ENCODE measurements at places on chromosomes 4 and X.

GRCh38 chrX:276581-277201 is 4.5 kb upstream of the PLCXD1 start:
- peak; percentile 32 for DNase-seq

- DNase-seq = no peak
Measured at GRCh38 chrX:106378616-106379015, 210.5 kb downstream of the PWWP3B start.

DNA sequence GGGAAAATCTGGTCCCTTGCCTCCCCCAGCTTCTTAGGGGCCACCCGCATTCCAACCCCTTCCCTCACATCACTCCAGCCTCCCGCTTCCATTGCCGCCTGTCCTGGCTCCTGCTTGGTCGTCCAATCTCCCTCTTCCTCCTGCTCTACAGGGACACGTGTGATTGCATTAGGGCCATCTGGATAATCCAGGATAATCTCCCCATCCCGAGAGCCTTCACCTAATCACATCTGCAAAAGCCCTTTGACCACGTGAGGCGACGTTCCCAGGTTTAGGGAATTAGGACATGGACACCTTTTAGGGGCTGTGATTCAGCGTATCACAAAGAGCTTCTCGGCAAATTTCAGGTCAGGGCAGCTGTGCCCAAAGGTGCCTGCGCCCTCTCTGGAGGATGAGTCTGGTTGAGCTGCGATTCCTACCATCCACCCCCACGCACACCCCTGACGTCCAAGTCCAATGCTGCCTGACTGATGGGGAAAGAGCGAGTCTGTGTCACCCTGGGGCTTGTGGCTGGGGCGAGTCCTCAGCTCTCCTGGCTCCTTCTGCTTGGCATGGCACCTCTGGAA is 104.6 kb downstream of the PSAPL1 start:
- DNase-seq = no peak

DNA sequence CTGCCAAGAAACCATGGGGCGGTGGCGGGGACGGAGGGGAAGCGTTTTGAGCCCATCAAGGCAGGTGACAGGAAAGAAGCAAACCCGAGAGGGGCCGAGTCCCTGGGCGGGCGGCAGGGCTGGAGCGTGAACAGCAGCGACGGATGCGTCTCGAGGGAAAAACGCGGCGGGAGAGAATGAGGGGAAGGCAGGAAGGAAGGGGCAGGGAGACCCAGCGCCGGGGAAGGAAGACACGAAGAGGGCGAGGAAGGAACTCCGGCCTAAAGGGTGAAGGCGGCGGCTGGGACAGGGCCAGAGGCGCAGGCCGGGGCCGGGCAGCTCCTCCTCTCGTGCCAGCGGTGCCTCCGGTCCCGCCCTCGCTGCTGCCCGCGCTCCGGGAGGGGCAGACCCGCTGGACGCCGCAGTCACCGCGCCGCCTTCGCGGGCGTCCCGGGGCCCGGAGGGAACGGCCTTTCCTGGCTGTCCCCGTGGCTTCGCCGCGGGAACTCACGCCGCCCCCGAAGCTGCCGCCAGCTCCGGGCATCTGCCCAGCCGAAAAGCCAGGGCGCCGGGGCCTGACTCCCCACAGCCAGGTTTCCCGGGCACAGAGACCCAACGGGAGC is 751 bp upstream of the RGS12 start:
- DNase-seq = no peak

GRCh38 chr4:140448830-140449229 is 21.4 kb upstream of the CLGN start:
- DNase-seq = no peak

DNA sequence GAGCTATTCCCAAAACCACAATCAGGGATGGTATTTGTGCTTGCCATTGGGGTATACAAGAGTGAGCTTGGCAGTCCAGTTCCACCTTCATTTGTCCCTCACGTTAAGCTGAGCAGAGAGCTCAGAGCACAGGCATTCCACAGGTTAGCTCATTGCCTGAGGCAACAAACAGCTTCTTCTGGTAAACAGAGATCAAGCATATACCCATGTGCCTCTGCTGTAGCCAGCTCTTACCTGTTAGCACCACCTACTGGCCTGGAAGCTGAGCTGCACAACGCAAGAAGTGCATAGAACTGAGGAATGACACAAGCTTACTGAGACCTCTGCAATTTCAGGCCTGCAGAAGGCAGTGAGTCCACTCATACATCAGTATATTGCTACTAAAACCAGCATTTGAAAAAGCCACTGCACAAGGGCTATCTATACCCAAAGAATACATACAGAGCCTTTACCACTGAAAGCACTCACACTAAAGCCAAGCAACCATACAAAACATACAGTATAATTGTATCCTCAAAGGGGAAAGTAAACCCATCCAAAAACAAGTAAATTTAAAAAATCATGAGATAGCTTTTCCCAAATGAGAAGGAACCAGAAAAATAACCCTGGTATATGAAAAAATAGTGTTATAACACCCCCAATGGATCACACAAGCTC is 258.3 kb upstream of the GABRA2 start:
- no peak for DNase-seq

DNA sequence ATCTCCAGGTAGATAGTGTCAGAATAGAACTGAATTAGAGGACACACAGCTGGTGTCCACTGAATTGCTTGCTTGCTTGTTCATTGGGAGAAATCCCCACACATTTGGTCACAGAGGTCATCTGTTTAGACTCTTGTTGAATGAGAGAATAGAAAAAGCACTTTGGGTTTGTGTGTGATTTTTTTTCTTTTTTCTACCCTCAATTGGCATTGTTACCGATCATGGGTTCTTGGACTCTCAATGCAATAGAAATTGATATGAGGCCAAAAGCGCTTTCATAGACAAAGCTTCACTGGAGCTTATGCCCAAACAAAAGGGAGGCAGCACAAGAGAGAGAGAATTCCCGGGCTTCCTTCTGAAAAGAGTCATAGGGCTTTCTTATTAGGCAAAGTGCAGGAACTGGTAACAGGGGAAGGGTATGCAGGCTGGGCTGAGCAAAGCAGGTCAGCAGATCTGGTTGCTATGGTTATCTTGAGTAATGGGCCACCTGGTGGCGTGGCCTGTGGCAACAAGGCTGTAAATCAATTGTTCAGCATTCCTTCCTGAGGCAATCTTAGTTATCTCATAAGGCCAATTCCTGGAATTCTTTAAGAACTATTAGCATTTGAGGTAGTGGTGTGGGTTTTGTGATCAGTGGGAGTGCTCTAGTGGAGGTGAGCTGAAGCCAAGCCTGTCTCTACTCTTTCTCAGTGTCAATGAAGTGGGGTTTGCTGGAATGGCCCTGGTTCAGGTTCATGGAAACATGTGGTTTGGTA is 5.3 kb upstream of the GPR82 start:
- DNase-seq = no peak

- DNase-seq = no peak
Measured at GRCh38 chrX:7109838-7110793, 37.4 kb upstream of the STS start.

- no peak for DNase-seq
Measured at GRCh38 chrX:47321386-47321785, 49.0 kb upstream of the ZNF157 start.

DNA sequence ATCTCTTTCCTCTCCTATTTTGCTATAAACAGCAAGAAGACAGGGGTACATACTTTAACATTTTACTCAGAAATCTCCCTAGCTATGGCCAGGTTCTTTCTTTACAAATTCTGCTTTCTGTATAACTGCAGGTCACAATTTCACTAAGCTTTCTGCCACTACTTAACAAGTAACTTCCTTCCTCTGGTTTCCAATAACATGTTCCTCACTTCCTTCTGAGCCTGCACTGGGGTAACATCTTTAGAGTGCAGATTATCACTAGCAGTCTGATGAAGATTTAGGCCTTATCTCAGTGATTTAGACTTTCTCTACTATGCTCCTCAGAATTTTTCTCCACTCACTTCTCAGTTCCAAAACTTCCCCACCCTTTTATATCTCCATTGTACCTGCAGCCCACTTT is 1930.5 kb upstream of the AGA start:
- no peak for DNase-seq

- DNase-seq = no peak
Measured at GRCh38 chr4:4753643-4754042, 105.8 kb upstream of the MSX1 start.

DNA sequence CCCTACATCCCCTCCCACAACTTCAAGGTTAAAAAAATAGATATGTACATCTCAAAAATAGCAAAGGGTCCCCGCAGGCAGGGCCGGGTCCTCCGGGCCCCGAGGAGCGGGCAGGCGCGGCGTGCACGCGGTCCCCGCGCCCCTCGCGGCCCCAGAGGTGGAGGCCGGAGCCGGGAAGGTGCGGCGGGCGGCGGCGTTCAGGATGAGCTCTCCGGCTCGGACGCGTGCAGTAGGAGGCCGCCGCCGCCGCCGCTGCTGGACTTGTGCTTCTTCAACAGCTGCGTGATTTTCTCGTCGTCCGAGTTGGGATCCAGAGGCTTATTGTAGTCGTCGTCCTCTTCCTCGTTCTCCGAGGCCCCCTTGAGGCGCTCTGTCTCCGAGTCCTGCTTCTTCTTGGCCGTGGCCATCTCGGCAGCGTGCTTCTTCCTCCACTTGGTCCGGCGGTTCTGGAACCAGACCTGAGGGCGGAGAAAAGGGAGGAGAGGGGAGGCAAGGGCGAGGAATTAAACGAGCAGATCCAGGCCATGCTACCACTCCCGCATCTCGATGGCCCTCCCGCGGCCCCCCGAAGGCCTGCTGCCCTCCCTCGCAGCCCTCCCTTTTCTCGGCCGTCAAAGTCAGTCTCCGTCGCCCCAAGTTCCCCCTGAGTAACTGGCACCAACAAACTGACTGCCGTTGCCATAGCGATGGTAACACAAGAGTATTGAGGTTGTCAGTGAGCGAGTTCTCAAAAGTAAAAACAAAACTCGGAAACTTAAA is 5.8 kb downstream of the NKX6-1 start:
- DNase-seq = no peak

GRCh38 chr4:37881811-37882210 is 9.1 kb upstream of the TBC1D1 start:
- DNase-seq = no peak

GRCh38 chr4:176546975-176547374 is 227.2 kb downstream of the SPCS3 start:
- DNase-seq = no peak

DNA sequence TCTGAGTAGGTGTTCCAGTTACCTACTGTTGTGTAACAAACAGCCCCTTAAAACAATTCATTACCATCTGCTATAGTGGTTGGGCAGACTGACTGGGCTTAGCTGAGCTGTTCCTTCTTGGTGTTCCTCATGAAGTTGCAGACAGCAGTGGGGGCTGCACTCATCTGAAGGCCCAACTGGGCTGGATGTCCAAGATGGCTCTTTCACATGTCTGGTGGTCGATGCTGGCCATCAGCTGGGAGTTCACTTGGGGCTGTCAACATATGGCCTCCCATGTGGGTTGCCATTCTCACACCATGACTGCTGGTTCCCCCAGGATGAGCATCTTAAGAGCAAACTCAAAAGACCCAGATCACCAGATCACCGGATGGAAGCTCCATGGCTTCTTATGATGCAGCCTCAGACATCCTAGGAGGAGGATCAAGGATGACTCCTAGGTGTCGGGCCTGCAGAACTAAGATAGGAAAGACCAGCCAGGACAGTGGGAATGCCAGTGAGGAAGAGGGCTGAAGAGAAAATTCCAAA is 34.3 kb upstream of the PPP2R2C start:
- DNase-seq = no peak

- DNase-seq = no peak
Measured at GRCh38 chr4:104941661-104942062, 205.0 kb upstream of the TET2 start.

- peak; percentile 78 for DNase-seq
Measured at GRCh38 chr4:1055721-1056590, 44.5 kb downstream of the FGFRL1 start.

GRCh38 chrX:3177851-3178250 is 136.6 kb downstream of the ARSF start:
- no peak for DNase-seq

DNA sequence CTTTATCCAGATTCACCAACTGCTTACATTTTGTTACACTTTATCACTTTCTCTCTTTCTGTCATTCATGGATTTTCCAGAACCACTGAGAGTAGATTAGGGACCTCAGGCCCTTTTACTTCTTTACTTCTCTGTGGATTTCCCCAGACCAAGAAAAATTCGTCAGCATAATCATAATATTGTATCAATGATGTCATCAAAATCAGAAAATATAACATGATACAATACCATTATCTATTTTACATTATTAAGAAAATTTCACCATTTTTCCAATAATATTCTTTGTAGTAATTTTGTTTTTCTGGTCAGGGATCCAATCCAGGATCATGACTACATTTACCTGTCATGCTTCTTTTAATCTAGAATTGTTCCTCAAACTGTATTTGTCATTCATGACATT is 494.2 kb downstream of the IQCM start:
- no peak for DNase-seq

- no peak for DNase-seq
Measured at GRCh38 chrX:132207996-132208395, 11.3 kb downstream of the RAP2C start.

DNA sequence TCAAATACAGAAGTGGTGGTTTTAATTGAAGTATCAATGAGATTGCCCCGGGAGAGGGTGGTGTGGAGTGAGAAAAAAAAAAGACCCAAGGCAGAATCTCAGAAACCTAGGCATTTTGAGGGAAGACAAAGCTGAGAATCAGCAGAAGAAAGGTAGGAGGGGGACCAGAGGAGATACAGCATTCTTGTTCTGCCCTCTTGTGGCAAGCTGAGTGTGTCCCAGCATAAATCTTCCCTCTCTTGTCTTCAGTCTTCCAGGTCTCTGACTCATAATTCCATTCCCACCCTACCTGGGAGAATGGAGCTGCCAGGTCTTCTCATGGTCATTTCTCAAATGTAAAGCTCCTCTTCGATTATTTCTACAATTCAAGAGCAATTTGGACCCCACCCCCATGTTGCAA is 32.7 kb upstream of the MAGED1 start:
- DNase-seq = no peak

- no peak for DNase-seq
Measured at GRCh38 chrX:53251307-53251706, 26.3 kb upstream of the KDM5C start.

GRCh38 chr4:11564021-11564420 is 135.3 kb upstream of the HS3ST1 start:
- no peak for DNase-seq

DNA sequence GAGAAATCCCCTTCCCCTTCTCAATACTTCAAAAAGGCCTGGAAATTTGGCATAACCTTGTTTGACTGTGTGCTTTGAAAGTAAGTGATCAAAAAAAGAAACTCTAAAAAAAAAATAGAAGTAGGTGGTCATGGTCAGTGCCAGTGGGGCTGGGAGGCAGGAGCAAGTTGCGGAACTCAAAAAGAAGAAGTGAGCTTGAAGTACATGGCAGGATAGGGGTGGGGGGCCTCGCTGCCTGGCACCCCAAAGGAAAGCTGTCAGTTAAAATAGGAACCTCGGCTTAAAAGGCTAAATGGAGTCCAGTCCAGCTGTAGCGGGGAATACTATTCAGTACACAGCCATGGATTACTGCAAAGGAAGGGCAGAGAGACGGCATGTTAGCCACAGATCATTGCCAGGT is 12.2 kb upstream of the NKRF start:
- DNase-seq = no peak

DNA sequence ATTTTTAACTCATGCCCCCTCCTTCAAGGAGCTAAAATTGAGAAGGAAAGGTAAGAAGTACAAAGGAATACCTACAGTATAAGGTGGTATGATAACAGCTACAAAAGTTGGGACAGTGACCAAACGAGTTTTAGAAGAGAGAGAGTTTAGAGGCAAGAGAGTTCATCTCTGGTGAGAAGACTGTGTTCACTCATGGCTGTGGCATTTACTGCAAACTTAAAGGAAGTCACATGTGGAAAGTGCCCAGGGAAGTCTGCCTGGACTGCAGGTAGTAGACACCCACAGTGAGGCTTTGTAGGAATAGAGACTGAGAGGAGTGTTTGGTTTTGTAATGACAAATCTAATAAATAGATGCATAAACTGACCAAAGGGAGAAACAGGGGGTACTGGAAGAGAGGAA is 493.5 kb downstream of the IL15 start:
- DNase-seq = no peak
